IMR-90 (cell line): ENCODE measurements at places on chromosomes 6 and 20. TPM values are rescaled to one million over a fixed set of nuclear protein-coding genes. Genes with fewer than 3 reads are reported as not detected.

DNA sequence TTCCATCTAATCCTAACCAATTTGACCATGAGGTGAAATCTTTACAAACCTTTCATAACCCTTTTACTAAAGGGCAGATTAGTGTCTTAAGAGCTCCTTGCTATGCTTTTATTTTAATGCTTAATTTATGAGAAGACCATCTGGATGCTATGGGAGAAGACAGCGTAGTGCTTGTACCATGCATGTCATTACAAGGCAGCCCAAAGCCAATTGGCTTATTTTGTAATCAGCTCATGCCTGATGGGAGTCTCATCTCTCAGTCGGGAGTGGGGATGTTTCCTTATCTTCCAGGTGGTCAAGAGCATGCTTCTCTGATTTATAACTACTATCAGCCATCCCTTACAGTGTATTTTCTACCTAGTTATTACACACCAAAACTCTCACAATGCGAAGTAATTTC, 304.7 kb downstream of the FARS2 start:
- H3K36me3 ChIP-seq = no peaks in the 10 kb centered on the region
- H3K4me3 ChIP-seq = no peak overlapping the region
- DNase-seq = no peak
- no peaks in the 10 kb centered on the region for H3K27me3 ChIP-seq

GRCh38 chr6:102300350-102300749, 906.8 kb downstream of the GRIK2 start:
- H3K27ac ChIP-seq = no peak overlapping the region
- H3K36me3 ChIP-seq = no peaks in the 10 kb centered on the region
- no peaks in the 10 kb centered on the region for H3K27me3 ChIP-seq
- no peaks in the 10 kb centered on the region for H3K4me1 ChIP-seq
- no peak overlapping the region for H3K4me3 ChIP-seq

GRCh38 chr6:45419571-45420082, 41.9 kb upstream of the SUPT3H start:
- peak overlapping the region; percentile 35 for H3K4me3 ChIP-seq
- H3K27ac ChIP-seq = no peak overlapping the region
- no peak for DNase-seq

DNA sequence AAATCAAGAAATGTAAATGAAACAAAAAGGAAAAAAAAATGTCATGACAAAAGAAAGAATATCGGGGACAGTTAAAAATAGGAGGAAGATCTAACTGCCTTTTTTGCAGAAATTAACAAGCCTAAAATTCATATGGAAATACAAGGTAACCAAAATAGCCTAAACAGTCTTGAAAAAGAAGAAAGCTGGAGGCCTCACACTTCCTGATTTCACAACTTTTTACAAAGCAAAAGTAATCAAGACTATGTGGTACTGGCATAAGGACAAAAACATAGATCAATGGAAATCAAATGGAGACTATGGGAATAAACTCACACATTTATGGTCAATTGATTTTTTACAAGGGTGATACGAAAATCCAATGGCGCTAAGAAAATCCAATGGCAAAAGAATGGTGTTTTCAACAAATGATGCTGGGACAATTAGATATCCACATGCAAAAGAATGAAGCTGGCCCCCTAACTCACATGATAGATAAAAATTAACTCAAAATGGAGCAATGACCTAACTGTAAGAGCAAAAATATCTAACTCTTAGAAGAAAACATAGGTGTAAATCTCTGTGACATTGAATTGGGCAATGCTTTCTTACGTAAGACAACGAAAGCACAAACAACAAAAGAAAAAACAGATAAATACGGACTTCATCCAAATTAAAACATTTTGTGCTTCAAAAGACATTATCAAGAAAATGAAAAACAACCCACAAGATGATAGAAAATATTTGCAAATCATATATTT, 24.5 kb downstream of the MAP3K5 start:
- no peak overlapping the region for H3K4me3 ChIP-seq
- no peaks in the 10 kb centered on the region for H3K36me3 ChIP-seq
- peaks cover 7% of the 10 kb centered on the region for H3K4me1 ChIP-seq
- H3K27me3 ChIP-seq = no peaks in the 10 kb centered on the region
- no peak overlapping the region for H3K27ac ChIP-seq
- no peak for DNase-seq

- peaks cover 24% of the 10 kb centered on the region for H3K4me1 ChIP-seq
- peaks cover 3% of the 10 kb centered on the region; the same call in 1 of the 2 replicates for H3K36me3 ChIP-seq
- no peak for DNase-seq
- no peak overlapping the region for H3K27ac ChIP-seq
Measured at GRCh38 chr6:11211254-11211653, 21.2 kb downstream of the NEDD9 start.

DNA sequence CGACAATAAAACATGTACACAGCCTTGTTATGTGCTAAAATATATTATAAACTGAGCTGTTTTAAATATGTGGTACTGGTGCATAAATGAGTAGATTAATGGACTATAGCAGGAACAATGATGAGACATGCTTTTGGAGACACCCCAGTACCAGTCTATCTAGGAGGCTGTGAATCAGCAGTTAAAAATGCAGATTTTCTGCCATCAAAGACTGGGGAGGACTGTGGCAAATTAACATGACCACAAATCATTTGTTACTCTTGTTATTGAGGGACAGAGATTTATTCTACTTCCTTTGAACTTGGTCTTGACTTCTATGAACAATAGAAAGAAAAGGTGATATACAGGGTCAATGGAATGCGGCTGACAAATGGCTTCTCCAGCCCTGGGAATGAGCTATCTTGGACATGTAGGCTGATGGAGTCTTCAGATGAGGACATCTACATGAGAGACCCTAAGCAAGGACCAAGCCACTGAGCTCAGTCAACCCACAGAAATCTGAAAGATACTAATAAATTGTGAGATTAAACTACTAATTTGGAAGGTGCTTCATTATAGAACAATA, 551.7 kb upstream of the GJE1 start:
- peak; percentile 36 for DNase-seq
- no peak overlapping the region for H3K4me3 ChIP-seq
- H3K36me3 ChIP-seq = no peaks in the 10 kb centered on the region
- no peak overlapping the region for H3K27ac ChIP-seq
- H3K4me1 ChIP-seq = peaks cover 3% of the 10 kb centered on the region; the same call in 1 of the 2 replicates
- no peaks in the 10 kb centered on the region for H3K27me3 ChIP-seq

DNA sequence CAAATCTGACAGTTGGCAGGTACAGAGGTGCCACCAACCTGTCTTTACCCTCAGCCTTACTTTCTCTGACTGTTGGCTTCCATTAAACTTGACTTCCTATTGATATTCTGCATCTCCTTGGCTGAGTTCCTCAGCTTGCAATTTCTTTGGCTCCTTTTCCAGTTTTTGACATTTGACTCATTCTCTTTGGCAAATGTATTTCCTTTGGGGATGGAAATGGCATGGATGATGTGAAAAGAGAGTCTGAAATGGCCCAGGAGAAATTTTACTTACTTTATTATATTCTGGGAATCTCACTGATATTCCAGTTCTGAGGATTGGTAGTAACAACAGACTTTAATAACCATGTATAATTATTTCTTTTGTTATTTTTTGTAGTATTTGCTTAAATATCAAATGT, 255.2 kb downstream of the CD109 start:
- H3K27me3 ChIP-seq = no peaks in the 10 kb centered on the region
- H3K4me3 ChIP-seq = no peak overlapping the region
- H3K36me3 ChIP-seq = no peaks in the 10 kb centered on the region
- H3K27ac ChIP-seq = no peak overlapping the region
- DNase-seq = peak; percentile 7

DNA sequence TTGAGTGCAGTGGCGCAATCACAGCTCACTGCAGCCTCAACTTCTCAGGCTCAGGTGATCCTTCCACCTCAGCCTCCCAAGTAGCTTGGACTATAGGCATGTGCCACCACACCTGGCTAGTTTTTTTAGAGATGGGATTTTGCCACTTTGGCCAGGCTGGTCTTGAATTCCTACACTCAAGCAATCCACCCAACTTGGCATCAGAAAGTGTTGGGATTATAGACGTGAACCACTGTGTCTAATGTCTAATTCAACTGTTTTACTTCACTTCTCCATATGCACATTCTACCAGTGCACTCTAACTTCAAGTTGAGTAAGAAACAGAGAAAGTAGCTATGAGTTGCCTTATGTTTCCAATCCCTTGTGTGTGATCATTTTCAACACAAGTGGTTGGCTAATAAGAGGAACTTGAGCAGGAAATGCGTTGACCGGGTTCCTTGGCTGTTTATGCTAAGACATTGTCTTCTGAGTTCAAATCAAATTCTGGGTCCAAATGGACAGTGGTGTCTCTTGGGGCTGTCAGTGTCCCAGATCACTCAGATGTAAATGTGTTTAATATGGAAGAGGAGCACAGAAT, 23.9 kb downstream of the ZNF337 start:
- H3K36me3 ChIP-seq = peaks cover 36% of the 10 kb centered on the region
- H3K27me3 ChIP-seq = no peaks in the 10 kb centered on the region
- no peak overlapping the region for H3K4me3 ChIP-seq
- no peak for DNase-seq
- H3K27ac ChIP-seq = no peak overlapping the region

- H3K4me3 ChIP-seq = peak overlapping the region; percentile 82
- DNase-seq = peak; percentile 28
- no peak overlapping the region; the same call in 1 of the 2 replicates for H3K27ac ChIP-seq
- peaks cover 8% of the 10 kb centered on the region for H3K4me1 ChIP-seq
- no peaks in the 10 kb centered on the region for H3K36me3 ChIP-seq
Measured at GRCh38 chr6:53795702-53796450, 1.1 kb downstream of the LRRC1 start.

DNA sequence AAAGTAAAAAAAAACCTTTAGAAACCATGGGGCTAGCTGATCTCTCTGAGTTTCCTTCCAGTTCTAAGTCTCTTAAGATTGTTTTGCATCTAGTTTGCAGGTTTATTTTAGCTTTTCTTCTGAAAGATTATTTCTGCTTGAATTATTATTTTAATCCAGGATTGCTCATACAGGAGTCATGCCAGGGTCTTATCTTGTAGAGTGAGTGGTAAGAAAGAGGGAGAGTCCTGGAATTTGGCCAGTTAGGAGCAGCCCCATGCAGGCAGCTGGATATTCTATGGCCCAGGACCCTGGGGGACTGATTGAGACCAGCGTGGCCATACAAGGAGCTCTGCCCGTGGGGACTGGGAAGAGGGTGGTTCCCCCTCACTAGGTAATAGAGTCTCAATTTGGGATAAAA, 178.9 kb upstream of the HEY2 start:
- no peaks in the 10 kb centered on the region for H3K4me1 ChIP-seq
- no peak for DNase-seq
- H3K4me3 ChIP-seq = no peak overlapping the region
- no peaks in the 10 kb centered on the region for H3K36me3 ChIP-seq

GRCh38 chr20:22829356-22829755, 205.8 kb upstream of the SSTR4 start:
- peaks cover 2% of the 10 kb centered on the region; the same call in 1 of the 2 replicates for H3K27me3 ChIP-seq
- H3K27ac ChIP-seq = no peak overlapping the region
- no peaks in the 10 kb centered on the region for H3K36me3 ChIP-seq
- H3K4me3 ChIP-seq = no peak overlapping the region

- H3K4me3 ChIP-seq = no peak overlapping the region
- H3K36me3 ChIP-seq = peaks cover 5% of the 10 kb centered on the region; the same call in 1 of the 2 replicates
- no peak overlapping the region for H3K27ac ChIP-seq
- no peaks in the 10 kb centered on the region for H3K27me3 ChIP-seq
- DNase-seq = no peak
- peaks cover 13% of the 10 kb centered on the region for H3K4me1 ChIP-seq
Measured at GRCh38 chr6:16436550-16436949, 198.2 kb downstream of the GMPR start.

- H3K27me3 ChIP-seq = no peaks in the 10 kb centered on the region
- DNase-seq = no peak
- no peak overlapping the region for H3K27ac ChIP-seq
- no peaks in the 10 kb centered on the region for H3K36me3 ChIP-seq
Measured at GRCh38 chr6:110629153-110629552, 152.7 kb upstream of the SLC22A16 start.

DNA sequence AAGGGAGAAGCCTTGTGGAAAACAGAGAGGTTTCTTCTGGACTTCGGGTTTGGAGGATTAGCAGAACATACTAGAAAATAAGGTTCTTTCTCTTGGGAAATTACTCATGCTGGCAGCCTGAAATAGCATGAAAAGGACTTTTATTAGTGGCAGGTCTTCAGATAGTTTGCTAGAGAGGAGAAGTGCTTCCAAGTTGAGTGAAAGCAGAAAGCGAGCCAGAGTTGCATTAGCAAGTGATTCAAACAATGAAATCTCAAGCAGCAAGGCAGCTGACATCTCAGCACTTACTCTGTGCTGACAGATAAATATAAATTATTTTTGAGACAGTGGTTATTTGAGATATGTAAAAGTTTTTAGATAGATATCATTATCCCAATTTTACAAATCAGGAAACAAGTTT, 91.9 kb downstream of the PLCB4 start:
- peaks cover 4% of the 10 kb centered on the region for H3K4me1 ChIP-seq
- H3K27ac ChIP-seq = no peak overlapping the region
- H3K36me3 ChIP-seq = no peaks in the 10 kb centered on the region; the same call in 1 of the 2 replicates
- H3K4me3 ChIP-seq = no peak overlapping the region
- H3K27me3 ChIP-seq = no peaks in the 10 kb centered on the region

GRCh38 chr6:157033428-157034140, 256.4 kb downstream of the ARID1B start:
- H3K36me3 ChIP-seq = no peaks in the 10 kb centered on the region
- peak overlapping the region; percentile 97 for H3K4me3 ChIP-seq
- no peaks in the 10 kb centered on the region for H3K27me3 ChIP-seq
- peaks cover 6% of the 10 kb centered on the region for H3K4me1 ChIP-seq
- DNase-seq = peak; percentile 30

GRCh38 chr20:62759981-62760431, 36.3 kb upstream of the MRGBP start:
- peaks cover 5% of the 10 kb centered on the region; the same call in 1 of the 2 replicates for H3K27me3 ChIP-seq
- no peak for DNase-seq
- no peaks in the 10 kb centered on the region for H3K36me3 ChIP-seq
- peaks cover 2% of the 10 kb centered on the region; the same call in 1 of the 2 replicates for H3K4me1 ChIP-seq
- no peak overlapping the region for H3K4me3 ChIP-seq

- H3K27ac ChIP-seq = no peak overlapping the region
- DNase-seq = no peak
- no peaks in the 10 kb centered on the region for H3K27me3 ChIP-seq
Measured at GRCh38 chr20:35394271-35394670, 17.5 kb downstream of the UQCC1 start.

- no peak overlapping the region for H3K4me3 ChIP-seq
- H3K36me3 ChIP-seq = 0 out of 2 replicates have a peak, but pooled peaks cover 1% of the 10 kb centered on the region
- peak; percentile 26 for DNase-seq
- H3K4me1 ChIP-seq = 0 out of 2 replicates have a peak, but pooled peaks cover 2% of the 10 kb centered on the region
- H3K27me3 ChIP-seq = no peaks in the 10 kb centered on the region
Measured at GRCh38 chr6:34273242-34273805, 24.5 kb upstream of the SMIM29 start.

COL10A1 gene
- total RNA-seq = not detected in 2 replicates

LY6G6D gene
- not detected in 2 replicates for total RNA-seq

CST5 gene
- total RNA-seq = not detected in 2 replicates

CASS4 gene
- total RNA-seq = 25.8 and 26.1 TPM in 2 replicates

BFSP1 gene
- total RNA-seq = 1.9 and 2.0 TPM in 2 replicates

ARHGAP18 gene
- 17.0 and 25.0 TPM in 2 replicates for total RNA-seq
